Cardiac fibroblast (primary cell): ENCODE measurements at places on chromosomes 2 and 18.

DNA sequence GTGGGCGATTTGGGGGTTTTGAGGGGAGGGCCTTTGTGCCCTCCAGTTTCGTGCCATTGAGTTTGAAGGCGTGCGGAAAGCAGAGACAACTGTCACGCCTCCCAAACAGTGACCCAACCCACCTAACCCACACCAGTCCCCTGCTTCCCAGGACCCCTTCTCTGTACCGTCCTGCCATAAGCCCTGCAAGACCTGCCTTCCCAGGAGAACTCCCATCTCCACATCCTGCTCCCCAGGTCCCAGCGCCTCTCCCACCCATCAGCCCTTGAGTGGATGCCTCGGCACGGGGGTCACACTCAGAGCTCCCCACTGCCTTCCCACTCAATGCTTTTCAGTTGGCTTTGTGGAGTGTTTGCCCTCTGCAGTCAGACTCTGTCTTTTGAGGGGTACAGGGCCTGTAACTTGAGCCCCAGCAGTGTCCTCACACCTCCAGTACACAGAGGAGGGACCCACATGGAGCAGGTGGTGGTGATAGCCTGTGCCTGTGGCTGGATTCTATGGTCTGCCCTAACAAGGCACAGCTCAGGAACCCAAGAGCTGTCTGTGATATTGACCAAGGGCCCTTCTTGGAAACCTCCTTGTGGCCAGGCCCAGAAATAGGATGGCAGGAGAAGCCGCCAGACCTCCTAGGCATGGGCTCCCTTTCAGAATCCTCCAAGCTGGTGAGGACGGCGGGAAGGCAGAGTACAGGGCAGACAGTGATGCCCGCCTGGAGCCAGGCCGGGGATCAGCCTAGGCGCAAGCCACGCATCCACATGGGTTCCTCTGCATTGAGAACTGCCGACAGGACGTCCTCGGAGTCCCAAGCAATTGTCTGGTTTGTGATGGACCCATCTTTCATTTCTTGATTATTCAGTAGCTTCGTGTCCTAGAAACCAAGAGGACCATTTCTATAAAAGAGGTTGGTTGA is 44.4 kb upstream of the SMAD7 start:
- no peak for DNase-seq

- peak; percentile 10 for DNase-seq
These were observed 886.5 kb downstream of the CNTNAP5 start for GRCh38 chr2:124911560-124911959.

GRCh38 chr18:29874519-29875098 is 1167.9 kb downstream of the DSC3 start:
- peak; percentile 65 for DNase-seq

DNA sequence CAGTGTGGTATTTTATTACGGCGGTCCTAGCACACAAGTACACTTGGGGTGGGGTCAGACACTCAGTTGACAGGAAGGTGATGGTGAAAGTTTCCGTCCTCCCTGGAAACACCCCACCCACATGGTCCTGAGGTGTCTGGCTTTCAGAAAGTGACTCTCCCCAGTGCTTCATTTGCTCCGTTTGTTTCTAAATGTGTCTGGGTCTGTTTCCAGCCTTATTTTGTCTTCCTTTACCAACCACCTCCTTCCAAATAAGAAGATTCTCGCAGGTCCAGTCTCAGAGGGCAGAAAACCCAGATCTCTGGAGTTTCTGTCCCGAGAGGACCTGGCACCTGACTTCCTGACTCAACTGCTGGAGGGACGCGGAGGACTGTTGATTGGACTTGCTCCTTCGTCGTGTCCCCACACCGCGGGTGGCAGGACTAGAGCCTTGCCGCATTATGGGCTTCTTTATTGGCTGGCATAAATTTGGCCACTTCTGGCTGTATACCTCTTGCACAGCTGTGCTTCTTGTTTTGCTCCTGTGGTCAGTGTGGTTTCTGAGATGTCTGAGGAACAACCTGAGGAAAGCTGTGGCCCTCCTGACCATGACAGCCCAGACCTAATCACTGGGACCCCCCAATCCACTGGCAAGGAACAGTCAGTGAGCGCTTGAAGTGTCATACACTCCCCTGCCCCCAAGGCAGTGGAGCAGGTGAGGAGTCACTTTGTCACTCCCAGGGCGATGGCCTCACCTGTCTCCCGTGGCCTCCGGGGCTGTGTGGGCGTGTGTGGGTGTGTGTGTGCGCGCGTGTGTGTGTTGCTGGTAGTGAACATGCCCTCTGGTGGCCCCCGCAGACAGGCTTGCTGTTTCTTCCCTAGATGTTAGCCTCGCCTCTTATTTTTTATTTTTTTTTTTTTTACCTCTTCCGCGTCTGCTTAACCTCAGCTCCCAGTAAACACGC is 45.6 kb downstream of the MEX3C start:
- no peak for DNase-seq

GRCh38 chr2:207502577-207503198 is 27.1 kb upstream of the CREB1 start:
- no peak for DNase-seq

- DNase-seq: no peak
These were observed 341.2 kb upstream of the SLC14A2 start for GRCh38 chr18:45274026-45274425.

DNA sequence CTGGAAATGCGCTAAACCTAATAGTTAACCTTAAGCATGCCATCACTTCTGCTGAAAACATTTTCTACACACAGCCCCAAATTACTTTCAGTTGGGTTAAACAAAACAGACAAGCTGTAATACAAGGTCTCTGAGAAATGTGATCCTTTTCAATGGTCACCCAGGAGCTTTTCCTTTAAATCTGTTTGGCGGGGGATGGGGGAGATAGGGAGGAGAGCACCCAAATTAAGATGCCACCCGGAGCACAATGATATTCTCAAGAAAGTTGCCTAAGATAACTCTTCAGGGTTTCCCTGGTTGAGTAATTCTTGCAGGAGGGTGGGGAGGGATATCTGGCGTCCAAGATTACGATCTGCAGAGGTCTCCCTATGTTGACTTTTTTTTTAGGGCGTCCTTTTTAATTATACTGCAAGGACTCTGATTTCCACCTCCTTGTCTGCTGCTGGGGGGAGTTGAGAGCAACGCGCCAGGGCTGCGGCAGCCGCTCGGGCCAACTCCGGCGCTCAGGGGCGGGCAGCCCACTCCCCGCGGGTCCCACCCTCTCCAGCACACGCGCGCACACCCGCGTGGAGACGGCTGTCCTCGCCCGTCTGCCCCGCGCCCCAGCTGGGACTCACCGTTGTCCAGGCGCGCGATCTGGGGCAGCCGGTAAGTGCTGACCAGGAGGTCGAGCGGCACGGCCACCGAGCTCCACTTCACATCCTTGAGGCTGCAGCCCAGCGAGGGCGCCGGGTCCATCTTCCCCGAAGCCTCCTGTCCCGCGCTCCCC is 807 bp downstream of the GAREM1 start:
- DNase-seq: peak; percentile 50

- DNase-seq: no peak
These were observed 7.9 kb downstream of the ARL4C start for GRCh38 chr2:234488913-234489451.

DNA sequence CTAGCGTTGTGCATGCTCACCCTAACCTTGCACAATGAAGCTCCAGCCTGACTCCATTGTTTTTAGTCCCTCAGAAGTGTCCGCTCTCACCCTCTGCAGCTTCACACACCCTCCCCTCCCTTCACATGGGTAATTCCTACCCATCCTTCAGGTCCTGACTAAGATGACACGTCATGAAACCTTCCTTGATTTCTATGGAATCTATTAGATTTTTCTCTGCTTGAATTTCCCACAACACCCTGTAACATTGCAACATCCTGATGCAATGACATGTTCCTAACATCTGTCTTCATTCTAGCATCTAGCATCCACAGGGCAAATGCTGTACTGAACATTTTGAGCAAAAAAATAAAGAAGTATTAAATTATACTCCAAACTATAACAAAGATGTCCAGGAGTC is 77.0 kb upstream of the PID1 start:
- DNase-seq: peak; percentile 76

- peak; percentile 57 for DNase-seq
These were observed 30.3 kb downstream of the TANC1 start for GRCh38 chr2:158998551-158999248.

- no peak for DNase-seq
These were observed 142.6 kb upstream of the COPS8 start for GRCh38 chr2:236943068-236943467.

DNA sequence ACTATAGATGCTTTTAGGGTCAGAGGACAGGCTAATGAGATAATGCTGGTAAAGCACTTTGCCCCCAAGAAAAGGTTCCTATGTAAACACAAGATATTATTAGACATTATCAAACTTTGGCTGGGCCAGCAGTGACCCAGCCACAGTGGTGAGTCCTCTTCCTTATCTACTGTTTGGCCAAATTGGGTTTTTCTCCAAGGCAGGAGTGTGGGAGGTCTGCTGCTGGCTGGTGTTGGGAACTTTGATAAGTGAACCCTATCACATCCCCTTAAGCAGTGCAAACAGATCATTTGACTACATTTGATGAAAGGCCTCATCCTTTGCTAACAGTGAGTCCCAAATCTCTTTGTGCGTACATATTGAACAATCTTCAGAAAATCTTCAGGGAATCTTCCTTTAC is 16.2 kb downstream of the FZD7 start:
- no peak for DNase-seq

DNA sequence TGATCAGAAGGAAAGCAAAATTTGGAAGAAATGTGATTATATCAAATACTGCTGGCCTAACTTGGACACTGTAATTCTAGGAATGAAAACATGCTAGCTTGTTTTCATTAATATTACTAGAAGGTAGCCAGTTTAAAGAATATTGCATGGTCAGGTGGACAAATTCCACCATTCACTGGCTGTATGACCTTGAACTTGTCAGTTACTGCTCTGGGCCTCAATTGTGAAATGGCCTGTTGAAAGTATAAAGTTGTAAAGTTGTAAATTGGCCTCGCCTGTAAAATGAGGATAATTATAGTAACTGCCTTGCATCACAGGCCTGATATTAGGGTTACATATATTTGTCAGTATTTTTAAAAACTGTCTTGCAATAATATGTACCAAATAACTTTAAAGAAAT is 398.4 kb upstream of the CHST9 start:
- no peak for DNase-seq

DNA sequence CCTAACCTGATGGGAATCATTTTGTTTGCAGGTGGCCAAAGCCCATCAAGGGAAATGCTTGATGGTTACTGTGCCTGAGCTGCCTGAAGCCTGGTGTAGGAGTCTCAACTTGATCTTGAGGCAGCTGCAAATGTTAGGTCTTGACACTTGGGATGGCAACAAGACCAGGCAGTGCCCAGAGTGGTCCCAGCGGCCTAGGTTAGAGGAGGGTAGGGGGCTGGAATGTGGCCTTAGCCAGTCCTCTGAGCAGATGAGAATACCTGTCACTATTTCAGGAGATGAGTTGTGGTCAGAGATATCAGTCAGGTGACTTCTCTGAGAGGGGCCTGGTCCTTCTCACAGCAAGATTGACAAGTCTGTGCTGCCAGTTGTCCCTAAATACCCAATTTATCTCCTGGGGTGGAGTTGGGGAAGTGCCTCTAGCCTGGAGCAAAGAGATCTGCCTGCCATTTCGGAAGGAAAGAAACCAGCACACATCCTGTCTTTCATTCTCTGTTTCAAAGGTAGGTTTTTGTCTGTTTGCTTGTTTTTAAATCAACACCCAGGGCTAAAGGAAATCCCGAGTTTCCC is 13.4 kb downstream of the SPTBN1 start:
- DNase-seq: no peak

- no peak for DNase-seq
These were observed 47.4 kb upstream of the CYRIA start for GRCh38 chr2:16713011-16713423.

DNA sequence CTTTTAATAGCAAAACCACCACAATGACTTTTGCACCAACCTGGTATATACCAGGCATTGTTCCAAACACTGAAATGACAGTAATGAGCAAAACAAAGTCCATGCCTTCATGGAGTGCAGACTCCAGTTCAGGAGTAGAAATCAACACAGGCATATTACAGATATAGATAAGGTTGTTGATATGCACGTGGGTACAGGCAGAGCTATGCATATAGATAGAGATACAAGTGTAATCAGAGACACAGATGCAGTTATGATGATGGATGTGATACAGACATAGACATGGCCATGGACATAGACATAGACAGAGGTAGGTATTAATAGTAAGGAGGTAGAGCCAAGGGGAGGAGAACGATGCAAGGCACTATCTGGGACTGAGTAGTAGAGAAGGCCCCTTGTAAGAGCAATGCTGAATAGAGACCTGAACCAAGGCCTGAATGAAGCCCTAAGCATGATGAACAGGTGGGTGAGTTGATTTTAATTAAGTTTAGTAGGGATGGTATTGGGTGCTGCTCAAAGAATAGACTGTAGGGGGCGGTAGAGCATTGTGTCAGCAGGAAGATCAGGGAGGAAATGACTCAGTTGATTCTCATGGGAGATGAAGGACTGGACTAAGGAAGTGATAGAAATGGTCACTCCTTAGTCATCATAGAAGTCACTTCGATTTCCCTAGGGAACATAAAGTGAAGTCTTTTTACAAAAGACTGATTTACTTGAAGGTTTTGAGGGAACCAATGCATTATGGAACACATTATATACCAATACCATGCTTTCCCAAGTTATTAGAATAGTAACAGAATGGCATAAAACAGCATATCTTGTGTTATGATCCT is 39.4 kb downstream of the CMPK2 start:
- peak; percentile 91 for DNase-seq

GRCh38 chr2:205680067-205680466 is 2.2 kb upstream of the NRP2 start:
- DNase-seq: peak; percentile 96

DNA sequence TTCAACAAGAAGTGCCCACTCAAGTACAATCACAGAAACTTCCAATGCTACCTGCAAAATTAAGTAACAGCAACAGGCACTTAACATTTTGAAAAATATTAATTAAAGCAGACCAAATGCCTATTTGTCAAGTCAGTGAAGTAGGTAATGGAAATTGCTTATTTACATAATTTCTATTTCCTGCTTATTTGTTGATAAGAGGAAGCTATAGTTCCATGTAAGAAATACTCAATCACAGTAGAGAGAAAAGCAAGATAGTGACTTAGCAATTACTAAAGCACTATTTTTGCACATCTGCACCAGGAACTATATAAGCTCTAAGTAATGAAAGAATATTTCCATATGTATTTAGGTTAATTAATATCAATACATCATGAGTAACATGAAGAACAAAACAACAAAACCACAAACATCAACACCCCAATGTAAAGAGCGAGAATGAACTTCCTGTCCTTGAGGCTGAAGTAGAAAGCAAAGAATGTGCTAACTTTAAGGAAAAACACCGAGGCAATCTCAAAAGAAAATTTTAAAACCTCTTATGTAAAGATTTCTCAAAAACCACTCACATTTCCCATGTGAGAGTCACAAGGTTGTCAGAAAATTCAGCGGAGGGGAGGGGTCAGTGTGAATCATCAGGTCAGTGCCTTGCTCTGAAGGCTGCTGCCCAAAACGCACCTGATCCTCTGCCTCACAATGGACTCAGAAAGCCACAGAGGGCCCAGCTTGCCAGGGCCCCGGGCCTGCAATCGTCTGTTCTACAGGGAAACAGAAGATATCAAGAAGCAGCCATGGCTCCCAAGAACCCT is 12.5 kb downstream of the NPC1 start:
- DNase-seq: peak; percentile 86

DNA sequence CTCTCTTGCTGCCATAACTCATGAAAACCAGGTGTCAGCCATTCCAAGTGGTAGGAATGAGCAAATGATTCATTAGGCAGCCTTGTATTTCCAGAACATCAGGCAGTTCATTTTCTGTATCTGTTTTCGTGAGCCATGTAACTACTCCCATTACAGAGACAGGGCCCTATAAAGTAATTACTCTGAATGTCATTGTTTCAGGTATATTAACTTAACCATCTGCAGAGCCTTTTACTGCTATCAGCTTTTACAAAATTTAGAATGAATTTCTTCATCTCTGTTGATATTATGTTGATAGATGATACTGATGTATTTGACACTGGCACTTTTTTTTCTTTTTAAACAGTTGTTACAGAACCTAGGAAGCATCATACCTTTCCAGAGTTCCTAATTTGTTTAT is 69.9 kb downstream of the MGAT5 start:
- no peak for DNase-seq
